ENCODE measurements at places on chromosomes 2 and 18.

- no peak for DNase-seq
Measured at GRCh38 chr2:4551691-4552474, 848.5 kb downstream of the DCDC2C start.

DNA sequence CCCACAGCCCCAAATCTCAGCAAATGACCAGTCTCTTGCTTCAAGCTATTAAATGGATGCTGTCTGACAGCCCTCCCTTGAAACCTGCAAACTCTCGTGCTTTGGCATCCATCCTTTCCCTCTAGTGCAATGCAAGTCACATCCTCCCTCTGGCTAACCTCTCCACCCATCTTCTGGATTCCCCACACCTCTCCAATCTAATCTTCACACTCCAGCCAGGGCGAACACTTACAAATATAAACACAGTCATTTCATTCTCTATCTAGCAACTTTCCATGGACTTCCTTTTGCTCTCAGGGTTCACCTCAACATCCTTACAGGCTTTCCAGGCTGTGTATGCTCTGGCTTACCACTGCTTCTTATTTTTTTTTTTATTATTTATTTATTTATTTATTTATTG is 10.1 kb upstream of the NARS1 start:
- DNase-seq: no peak

GRCh38 chr2:182592691-182593393 is 123.2 kb upstream of the DNAJC10 start:
- DNase-seq: no peak

DNA sequence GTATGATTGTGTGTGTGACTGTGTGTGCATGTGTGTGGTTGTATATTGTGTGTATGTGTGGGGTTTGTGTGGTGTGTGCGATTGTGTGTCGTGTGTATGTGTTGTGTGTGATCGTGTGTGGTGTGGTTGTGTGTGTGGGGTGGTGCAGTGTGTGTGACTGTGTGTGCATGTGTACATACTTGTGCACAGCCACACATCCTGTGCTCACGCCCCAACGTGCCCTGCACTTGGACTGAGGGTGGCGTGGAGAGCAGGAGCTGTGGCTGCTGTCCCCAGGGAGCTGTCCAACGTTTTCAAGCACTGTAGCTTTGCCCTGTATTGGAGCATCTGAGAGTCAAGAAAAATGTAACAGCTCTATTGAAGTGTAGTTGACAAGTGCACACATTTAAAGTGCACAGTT is 243.2 kb upstream of the HDAC4 start:
- DNase-seq: no peak

GRCh38 chr2:114006460-114006859 is 116.6 kb downstream of the ACTR3 start:
- no peak for DNase-seq
